ENCODE measurements at places on chromosomes 12 and 14. TPM values are rescaled to one million over a fixed set of nuclear protein-coding genes. Genes with fewer than 3 reads are reported as not detected.

The KLRC2 gene
- not detected for total RNA-seq

The PTCSC3 gene
- total RNA-seq = not detected

The EEF1AKMT3 gene
- 6.6 TPM for total RNA-seq

The PTGR2 gene
- 5.6 TPM for total RNA-seq

The GLIPR1L1 gene
- total RNA-seq = not detected

The KCNMB4 gene
- 2.1 TPM for total RNA-seq

The LAG3 gene
- total RNA-seq = 4.1 TPM

DNA sequence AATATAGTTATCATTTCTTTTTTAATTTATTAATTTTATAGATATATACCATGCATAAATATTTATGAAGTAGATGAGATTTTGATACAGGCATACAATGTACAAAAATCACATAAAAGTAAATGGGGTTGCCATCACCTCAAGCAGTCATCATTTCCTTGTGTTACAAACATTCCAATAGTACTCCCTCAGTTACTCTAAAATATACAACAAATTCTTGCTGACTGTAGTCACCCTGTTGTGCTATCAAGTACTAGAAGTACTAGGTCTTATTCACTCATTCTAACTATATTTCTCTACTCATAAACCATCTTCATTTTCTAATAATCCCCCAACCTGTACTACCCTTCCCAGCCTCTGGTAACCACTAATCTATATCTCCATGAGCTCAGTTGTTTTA lies 432.6 kb upstream of the SYT1 start:
- DNase-seq = no peak

GRCh38 chr14:104926619-104927431 lies 2.1 kb downstream of the PLD4 start:
- DNase-seq = no peak

- no peak for DNase-seq
Measured at GRCh38 chr14:65789363-65789762, 376.8 kb downstream of the FUT8 start.

DNA sequence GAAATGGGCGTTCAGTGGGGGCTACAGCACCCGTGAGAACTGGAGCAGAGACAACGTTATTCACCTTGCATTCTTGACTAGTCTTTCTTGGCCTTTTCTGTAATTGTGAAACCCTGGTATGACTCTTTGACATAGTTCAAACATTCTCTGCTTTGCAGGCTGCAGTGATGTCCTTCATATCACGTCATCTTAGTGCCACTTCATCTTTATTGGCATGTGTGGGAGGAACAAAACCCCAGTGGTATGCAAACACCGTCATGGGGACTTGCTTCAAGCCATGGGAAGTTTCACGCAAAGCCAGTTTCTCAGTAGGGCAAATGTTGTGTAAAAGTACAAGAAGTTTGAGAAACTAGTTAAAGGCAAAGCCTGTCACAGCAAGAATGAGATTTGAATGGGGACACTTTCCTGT lies 20.2 kb upstream of the DUSP16 start:
- no peak for DNase-seq

- no peak for DNase-seq
Measured at GRCh38 chr12:13052421-13052820, 8.2 kb downstream of the FAM234B start.

DNA sequence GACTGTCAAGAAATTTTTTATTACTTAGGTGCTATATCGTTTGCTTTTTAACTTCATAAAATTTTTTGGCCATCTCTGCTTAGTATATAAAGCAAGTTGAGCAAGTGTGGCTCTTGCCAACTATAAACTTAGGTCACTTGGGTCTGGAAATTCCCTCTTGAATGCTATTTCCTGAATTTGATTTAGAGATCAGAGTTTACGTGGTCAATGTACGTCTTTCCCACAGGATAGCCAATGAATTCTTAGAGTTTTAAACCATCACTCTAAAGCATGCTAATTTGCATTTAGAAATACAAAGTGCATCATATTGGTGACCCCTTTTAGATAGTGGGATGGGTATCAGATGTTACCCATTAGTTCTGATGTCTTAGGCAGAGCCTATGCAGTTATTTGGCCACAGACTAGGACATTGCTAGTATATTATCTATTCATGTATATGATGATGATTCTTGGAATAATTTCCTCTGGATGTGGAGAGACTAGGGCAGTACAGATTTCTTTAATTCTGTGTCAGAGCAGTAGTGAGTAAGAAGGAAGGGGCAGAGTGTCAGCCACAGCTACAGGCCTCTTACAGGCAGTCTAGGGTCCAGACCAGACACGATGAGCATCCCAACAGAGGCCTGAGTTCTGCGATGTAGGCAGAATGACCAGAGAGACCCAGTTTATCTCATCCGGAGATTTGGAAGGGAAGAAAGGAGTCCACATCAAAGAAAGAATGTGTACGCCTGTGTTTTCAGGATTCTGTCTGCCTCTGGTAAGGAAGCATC lies 30.3 kb downstream of the SCN8A start:
- peak; percentile 66 for DNase-seq

All from endothelial cell of umbilical vein (primary cell).